ENCODE measurements at places on chromosomes 1 and 21. TPM values are rescaled to one million over a fixed set of nuclear protein-coding genes. Genes with fewer than 3 reads are reported as not detected.

The CXADR gene
- polyA plus RNA-seq: 39.1 TPM

DNA sequence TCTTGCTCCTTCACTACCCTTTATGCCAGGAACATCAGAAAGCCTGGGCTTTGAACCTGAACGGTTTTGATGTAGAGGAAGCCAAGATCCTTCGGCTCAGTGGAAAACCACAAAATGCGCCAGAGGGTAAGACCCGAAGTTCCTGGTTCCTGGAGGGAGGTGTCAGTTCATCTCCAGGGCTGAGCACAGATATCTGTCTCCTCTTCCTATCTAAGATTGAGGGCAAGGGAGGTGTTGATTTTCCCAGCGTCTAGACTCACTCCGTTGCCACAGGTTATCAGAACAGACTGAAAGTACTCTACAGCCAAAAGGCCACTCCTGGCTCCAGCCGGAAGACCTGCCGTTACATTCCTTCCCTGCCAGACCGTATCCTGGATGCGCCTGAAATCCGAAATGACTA, 915 bp downstream of the CDC20 start:
- no peak for DNase-seq

DNA sequence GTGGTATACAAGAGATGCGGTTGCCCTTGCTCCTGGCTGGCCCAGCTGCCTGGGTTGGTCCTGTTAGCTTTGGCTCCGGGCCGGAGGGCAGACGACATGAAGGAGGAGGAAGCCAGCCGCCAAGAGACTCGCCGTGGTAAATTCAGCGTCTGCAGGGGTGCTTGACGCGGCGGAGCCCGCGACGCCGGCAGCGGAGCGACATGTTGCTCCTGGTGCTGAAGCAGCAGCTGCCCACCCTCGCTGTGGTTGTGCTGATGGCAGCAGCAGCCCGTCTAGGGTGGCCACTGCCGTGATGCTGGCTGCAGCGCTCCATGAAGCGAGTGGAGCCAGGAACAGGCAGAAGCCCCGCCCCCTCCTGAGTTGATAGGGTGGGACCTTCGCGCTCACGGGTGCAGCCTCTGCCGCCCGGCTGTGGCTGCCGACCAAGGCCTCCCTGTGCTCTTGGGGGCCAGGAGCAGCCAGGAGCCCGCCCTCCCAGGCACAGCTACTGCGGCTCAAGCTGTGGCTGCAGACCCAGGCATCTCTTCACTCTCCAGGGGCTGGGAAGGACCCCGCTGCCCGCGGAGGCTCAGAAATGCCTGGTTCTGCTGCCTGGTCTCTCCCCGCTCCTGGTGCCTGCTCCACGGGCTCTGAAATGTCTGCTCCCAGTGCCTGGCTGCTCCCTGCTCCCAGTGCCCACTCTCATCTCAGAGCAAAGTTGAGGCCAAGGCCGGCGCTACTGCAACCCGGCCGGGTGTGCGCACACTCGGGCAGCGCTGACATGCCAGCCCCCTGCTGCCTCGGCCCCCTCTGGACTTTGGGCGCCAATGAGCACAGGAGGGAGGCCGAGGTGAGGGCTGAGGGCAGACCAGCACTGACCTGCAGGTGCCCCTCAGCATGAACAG, 4.4 kb upstream of the ZNF692 start:
- no peak for DNase-seq

DNA sequence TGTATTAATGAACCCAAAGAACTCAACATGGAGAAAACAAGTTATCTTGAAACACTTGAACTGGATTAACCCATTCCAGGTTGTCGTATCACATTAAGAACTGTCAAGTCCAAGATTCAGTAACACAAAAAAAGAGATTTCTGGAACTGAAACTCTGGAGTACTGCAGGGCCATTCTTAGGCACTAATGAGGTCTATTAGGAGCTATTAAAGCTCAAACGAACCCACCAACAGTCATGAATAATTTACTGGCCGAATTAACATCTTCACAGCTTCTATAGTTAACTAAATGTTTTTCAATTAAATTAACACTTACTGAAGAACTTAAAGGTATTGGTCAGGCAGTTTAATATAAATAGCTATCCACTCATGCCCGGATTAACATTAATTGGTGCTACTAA, 4.6 kb downstream of the CSDE1 start:
- DNase-seq: no peak

DNA sequence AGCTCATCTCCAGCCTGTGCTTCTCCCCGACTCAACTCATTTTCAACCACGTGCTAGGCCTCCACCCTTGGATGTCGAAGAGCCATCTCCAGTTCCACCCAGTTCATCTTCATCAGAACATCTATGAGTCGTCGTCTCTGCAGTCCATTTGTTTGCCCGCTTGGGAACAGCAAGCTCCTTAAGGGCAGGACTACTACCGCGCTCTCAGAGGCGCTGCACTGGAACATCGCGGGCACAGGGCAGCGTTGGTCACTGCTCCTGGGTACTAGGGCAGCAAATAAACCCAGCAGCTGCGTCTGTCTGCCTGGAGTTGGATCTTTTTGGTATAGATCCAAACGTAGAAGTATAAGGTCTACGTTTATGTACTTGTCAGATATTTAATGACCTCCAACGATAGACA, 478 bp upstream of the PRDM2 start:
- no peak for DNase-seq

DNA sequence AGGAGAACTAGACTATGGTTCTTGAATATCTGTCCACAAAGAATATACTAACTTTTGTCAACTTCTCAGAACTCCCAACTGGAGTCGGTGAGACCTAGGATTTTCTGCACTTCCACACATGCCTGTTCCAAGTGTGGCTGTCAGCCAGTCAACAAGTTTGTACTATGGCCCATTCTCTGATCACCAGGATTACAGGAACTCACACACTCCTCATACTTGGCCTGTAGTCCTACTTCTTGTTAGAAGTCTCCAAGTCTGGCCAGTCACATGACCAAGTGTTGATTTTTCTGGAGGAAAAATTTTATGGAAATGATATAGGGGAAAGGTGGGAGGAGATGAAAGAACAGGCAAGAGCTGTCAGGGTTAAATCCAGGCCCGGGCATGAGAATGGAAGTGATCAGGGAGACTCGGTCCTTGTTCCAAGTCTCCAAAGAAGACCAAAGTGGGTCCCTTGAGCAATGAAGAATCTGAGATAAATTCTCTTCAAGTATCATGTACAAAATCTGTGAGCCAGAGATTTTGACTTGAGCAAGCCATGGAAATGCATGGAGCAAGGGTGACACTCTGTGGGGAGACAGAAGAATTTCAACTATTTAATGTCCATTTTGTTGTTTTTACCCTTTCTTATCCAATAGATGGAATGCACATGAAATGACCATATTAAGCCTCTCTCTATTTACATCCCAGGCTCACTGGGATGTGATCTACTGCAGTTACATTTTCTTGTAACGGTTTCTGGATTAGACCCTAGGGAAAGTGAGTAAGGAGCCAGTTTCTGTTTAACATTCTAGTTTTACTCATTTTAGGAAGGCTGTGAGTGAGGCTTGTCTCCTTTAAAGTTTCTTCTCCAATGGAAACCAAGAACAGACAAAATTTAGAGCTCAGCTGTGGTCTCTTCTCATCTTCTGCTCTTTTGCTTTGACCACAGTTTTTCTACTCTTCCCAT, 320.9 kb downstream of the ASTN1 start:
- no peak for DNase-seq

- DNase-seq: no peak
These were observed 173.9 kb downstream of the HHIPL2 start for GRCh38 chr1:222373831-222374602.

The LCE3E gene
- polyA plus RNA-seq: not detected

The KCNK1 gene
- polyA plus RNA-seq: 6.9 TPM

DNA sequence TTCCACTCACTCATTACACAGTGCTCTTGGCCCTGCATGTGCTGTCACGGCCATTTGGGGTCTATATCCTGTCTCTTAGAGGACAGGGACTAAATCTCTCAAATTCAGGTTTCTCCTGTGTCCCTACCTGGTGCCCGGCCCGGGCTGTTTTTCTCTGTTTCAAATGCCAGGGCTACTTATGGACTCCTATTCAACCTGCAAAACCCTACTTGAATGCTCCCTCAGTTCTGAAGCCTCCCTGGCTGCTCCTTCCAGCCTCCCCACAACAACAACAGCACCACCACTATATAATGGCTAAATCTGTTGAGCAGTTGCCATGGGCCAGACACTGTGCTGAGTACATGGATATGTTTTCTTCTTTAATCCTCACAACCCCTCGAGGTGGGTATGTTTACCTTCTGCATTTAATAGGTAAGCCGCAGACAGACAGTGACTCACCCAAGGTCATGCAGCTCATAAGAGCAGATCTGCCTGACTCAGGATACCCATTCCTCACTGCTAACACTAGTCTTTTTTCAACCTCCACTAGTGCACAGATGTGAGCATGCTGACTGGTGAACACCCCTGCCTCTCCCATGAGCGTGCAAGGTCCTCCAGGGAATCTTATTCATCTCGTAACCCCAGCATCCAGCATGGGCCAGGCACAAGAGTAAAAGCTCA, 29.9 kb downstream of the DHRS3 start:
- DNase-seq: no peak

- DNase-seq: no peak
These were observed 142.7 kb downstream of the RUNX1 start for GRCh38 chr21:34906401-34906800.

DNA sequence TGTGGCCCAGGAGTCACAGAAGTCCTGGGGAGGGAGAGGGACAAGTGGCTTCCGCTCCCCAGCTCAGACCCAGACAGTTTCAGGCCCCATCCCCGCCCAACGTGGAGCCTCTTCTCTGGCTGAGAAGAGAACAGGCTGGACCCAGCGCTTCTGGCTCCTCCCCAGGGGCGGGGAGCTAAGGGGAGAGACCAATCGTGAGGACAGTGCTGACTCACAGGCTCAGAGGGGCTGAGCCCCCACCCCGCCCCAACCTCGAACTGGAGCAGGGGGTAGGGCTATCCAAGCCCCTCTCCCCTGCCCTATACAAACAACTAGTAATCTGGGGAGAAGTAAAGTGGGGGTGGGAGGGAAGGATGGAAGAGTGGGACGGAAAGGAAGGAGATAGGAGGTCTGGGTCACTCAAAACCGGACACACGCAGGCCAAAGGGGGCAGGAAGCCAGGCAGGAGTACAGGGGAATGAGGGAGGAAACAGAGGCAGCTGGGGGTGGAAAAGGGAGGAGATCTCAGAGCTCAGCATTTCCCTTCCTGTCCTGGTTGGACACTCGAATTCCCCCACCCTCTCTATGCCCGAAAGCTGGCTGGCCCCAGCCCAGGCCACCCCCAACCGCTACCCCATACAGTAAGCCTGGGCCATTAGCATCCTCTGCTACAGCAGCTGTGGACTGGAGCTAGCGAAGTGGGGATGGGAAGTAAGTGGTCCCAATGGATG, at the start of gene SHC1:
Gene SHC1 (minus strand): TSS at position 117 of the 710 bp plus-strand sequence. CDS start 221 bp downstream, outside the sequence.
- peak; percentile 60 for DNase-seq

DNA sequence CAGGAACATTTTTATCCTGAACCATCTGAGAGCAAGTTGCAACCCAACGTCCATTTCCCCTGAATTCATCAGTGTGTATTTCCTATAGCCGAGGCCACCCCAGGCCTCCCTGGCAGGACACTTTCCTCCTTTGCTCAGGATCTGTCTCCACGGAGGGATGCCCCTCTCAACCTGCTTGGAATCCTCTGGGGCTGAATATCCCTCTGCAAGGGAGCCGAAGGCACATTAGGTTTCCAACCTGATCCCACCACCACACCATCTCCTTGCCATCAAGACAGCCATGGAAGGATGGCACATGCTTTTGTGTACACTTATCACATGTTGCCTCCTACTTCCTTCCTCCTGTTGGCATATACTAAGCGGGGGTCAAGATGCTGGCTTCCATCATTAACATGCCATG, 74.8 kb upstream of the EDN2 start:
- no peak for DNase-seq

- no peak for DNase-seq
These were observed 28.1 kb upstream of the PLXNA2 start for GRCh38 chr1:208272311-208272710.

DNA sequence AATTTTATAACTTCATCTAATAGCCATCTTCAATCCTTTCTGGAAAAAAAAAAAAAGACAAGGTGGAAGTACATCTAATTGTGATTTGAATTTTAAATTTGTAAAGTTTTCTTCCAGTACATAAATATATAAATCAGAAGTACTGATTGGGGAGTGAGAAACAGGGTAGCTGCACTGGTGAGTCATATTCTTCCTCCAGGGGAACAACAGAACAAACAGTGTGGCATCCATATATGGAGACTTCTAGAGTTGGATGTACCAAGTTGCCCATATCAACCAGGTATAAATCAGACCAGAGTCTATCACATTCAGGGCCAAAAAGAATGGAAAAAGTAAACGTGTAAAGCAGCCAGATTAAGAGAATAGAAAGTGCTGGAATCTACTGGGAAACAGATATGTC, 66.0 kb upstream of the NRIP1 start:
- DNase-seq: no peak

The TBX19 gene
- polyA plus RNA-seq: 2.1 TPM

- no peak for DNase-seq
These were observed 40.8 kb upstream of the UTS2 start for GRCh38 chr1:7893529-7894180.

The BCL2L15 gene
- 0.50 TPM for polyA plus RNA-seq

DNA sequence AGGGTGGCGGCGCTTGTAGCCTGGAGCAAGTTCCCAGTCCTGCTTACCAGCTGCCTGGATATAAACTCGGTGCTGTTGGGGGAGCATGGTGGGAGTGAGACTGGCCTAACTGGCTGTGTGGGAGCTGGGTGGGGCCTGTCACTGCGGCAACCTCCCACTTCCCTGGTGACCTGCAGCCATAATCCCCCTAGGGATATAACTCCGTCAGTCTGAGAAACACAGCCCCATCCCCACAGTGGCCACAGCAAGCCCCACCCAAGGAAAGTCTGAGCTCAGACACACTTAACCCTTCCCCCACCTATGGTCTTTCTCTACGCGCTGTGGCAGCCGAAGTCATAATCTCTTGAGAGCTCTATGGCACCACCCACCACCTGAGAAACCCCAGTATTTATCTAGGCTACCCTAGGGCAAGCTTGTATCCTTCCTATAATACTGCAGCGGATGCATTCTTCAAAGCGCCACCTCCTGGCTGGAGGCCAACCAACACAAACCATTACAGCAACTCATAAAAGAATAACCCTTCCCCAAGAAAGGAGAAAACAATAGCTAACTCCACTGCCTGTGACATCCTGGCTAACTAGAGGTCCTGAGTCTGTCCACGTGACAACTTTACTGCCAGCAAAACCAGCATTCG, 57.4 kb downstream of the ZNF648 start:
- no peak for DNase-seq

GRCh38 chr1:100359139-100359538, 6.8 kb downstream of the CDC14A start:
- no peak for DNase-seq

The TAF1A gene
- 14.6 TPM for polyA plus RNA-seq

GRCh38 chr1:220511179-220511578, 16.8 kb upstream of the MARK1 start:
- no peak for DNase-seq

- DNase-seq: no peak
These were observed 12.0 kb downstream of the SPATC1L start for GRCh38 chr21:46171996-46172862.

Data from right renal cortex interstitium (tissue), 3 donors.